ENCODE measurements at places on chromosomes 4 and X. TPM values are rescaled to one million over a fixed set of nuclear protein-coding genes. Genes with fewer than 3 reads are reported as not detected.

Gene TMEM47
- 4.3 TPM for total RNA-seq

Gene MAGEE2
- not detected for total RNA-seq

Gene MAGEA11
- total RNA-seq = not detected

Gene PGAM4
- total RNA-seq = not detected

DNA sequence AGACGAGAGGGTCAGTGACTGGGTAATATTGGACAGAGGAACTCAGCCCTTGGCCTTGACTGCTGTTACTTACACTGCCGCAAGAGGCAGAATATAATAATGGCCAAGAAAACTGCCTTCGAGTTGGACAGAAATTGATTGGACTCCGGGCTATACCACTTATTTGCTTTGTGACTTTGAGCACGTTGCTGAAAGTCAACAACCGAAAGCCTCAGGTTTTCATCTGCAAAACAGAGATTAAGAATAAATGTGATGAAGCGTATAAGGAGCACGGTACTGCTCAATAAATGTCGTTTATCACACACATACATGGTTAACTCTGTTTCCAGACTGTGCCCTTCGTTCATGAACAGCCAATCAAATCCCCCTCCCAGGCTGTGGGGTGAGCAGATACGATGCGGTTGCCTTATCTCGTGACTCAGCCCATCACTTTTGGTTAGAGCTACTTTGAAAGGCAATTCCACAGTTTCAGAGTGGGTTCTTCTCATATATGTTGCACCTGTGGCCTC lies 91.6 kb downstream of the TSPAN7 start:
- DNase-seq = no peak

DNA sequence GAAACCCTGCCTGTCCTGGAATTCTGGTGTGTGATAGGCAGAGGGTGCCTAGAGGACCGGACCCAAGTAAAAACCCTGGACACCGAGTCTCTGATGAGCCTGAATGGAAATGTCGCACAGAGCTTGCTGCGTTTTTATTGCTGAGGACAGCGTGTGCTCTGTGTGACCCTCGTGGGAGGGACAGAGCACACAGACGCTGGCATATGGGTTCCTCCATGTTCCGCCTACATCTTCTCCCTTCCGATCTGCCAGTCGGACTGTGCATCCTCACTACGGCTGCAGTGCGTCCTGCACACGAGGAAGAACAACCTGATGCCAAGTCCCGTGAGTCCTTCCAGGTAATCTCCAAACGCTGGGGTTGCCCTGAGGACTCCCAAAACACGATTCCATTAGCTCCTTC lies 68.3 kb downstream of the AFAP1 start:
- no peak for DNase-seq

GRCh38 chr4:124579896-124580295 lies 132.6 kb downstream of the ANKRD50 start:
- no peak for DNase-seq

GRCh38 chr4:92305148-92305877 lies 1.5 kb downstream of the GRID2 start:
- DNase-seq = peak; percentile 49

- peak; percentile 52 for DNase-seq
Measured at GRCh38 chr4:2935762-2936743, 27.2 kb downstream of the NOP14 start.

DNA sequence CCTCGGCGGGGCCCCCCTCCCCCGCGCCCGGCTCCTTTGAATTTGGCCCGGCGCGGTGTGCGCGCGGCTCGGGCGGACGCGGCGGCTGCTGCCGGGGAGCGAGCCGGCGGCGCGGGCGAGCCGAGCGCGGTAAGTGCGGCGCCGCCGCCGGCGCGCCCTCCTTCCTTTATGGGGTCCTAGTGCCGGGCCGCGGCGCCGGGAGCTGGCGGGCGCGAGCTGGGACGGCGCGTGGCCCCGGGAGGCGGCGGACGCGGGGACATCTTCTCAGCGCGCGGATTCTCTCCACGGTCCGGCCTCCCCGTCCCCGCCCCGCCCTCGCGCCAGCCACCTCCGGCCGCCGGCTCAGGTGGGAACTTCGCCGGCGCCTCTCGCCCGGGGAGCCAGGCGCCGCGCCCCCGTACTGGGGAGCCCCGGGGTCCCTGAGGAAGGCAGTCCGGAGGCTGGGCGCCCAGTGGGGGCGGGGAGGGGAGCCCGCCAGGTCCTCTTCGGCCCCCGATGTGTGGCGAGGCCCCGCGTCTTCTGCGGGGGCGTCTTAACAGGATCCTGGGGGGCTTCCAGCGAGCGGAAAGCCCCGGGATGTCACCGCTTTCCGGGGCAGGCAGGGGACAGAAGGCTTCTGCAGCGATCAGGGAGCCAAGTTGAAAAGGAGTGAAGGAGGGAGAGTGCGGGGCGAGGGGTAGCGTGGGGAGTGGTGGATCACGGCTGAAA lies 98.4 kb upstream of the TENM3 start:
- no peak for DNase-seq

DNA sequence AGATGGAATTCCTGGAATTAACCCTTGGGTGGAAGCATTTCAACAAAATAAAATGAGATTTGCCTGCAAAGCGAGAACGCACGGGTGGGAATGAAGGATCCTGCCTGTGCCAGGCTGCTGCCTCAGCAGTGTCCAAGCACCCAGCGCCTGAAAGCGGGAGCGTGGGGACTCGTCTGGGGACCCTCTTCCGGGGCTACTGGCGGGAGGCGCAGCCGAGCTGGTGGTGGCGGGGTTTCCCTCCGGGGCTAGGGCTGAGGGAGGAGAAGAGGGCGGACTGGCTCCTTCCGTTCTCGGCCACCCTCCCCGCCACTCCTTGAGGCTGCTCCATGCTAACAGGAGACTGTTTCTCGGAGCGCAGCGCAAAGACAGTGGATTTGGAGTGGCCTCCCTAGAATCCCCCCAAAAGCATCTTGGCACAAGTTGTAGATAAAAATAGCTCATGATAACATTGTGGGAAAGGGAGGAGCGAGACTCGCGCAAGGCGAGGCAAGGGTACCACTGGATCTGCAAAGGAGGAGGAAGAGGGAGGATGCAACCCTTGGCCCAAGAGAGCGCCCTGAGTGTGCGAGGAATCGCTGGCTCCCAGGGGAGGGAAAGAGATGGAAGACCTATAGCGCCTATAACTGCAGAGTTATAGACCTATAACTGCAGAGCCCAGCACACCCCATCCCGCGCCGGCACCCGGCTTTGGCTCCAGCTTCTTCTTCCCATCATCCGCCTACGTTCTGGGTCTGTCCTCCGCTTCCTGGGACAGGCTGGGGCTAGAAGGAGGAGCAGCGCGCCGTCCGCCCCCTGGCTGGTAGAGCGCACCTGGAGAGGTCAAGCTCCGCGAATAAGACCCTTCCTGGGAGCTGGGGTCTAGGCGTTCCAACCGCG lies 1.3 kb downstream of the HS3ST1 start:
- no peak for DNase-seq

DNA sequence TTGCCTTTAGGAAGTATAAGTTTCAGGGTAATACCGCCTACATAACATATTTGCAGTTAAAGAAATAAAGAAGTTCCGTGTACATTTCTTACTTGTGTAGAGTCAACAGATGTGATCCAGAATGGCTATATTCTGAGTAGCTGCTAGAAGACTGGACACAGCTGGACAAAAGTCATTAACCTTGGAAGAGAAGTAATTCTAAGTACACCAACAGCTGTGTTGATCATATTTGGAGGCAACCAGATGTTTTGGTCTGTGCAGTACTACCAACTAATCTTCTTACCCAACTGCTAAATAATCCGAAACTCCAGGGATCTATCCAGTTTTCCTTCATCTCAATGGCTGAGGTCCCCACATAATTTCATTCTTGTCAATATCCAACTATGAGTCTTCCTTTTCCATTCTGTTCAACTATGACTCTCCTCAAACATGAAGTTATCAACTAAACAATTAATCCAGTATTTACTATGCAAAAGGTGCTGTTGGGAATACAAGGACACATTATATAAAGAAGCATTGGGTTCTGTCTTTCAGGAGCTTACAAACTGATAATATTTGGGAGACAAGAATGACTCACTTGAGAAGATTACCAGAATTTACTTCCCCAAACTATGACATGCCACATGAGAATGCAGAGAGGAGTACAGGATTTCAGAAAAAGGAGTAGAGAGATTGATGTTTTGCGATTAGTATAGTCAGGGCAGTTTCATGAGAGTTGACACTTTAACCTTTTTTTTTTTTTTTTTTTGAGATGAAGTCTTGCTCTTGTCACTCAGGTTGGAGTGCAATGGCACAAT lies 78.2 kb downstream of the COL4A6 start:
- DNase-seq = no peak

Data from MG63 (cell line).